CD4-positive, alpha-beta T cell (primary cell): ENCODE measurements at places on chromosomes 5 and 9.

GRCh38 chr9:107368696-107369095 is 85.6 kb downstream of the RAD23B start:
- DNase-seq: no peak

DNA sequence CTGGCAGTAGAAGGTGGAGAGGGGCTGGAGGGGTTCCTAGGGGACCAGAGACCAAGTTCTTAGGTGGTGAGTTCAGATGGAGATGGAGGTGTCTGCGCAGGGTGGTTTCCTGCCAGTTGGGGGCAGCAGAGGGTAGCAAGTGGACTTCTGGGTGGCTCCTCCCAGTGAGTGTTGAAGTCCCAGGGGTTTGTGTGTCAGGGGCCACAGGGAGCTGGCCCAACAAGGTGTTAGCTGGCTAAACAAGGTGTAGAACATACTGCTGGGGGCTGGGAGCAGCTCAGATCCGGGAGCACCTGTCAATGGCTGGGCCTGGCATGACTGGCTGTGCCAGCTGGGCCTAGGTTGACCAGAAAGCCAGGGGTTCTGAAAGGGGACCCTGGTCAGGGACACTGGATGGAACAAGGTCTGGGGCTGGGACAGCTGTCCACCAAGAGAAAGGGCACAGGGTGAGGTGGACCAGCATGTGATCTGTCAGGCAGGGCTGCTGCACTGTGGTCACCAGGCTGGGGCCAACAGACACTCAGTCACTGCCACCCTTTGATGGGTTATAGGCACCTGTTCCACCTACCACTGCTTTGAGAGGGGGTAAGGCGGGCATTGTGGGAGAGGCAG is 35.6 kb downstream of the DAB2IP start:
- peak; percentile 22 for DNase-seq

GRCh38 chr5:167814040-167814439 is 477.4 kb upstream of the WWC1 start:
- no peak for DNase-seq

- no peak for DNase-seq
Measured at GRCh38 chr5:177131352-177132135, 2.0 kb upstream of the NSD1 start.

DNA sequence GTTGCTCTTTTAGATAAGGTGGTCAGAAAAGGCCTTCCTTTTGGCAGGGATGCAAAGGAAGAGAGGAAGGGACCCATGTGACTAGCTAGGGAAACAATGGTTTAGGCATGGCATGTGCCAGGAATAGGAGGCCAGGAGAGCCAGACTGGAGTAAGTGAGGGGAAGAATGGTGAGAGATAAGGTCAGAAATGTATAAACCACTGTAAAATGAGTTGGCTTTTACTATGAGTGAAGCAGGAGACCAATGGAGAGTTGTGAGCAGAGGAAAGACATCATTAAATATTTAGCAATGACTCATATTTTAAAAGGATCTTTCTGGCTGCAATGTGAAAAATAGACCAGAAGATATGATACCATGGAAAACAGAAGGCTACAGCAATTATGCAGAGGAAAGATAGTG is 50.9 kb downstream of the AP3B1 start:
- DNase-seq: no peak

DNA sequence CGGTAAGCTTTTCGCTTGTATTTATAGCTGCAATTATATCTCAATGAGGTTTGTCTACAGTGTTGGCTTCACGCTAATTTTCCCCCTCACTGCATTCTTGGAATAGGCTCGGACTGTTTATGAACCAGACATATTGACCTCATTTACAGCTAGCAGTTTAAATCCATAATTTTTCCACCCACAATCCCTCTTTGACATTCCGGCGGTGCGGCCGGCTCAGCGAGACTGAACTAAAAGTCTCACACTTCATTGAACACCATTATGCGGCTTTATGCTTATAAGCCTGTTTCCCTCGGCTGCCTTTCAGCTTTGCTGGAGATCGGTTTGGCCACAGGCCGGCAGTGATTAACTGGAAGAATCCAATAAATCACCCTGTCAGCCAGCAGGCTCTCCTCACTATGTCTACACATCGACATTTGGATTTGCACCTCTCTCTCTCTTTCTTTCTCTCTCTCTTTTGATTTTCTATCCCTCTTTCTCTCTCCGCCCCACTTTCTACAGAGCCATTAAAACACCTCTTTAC is 315.0 kb upstream of the TLE4 start:
- DNase-seq: no peak

- no peak for DNase-seq
Measured at GRCh38 chr5:123585871-123586270, 73.9 kb downstream of the CSNK1G3 start.

DNA sequence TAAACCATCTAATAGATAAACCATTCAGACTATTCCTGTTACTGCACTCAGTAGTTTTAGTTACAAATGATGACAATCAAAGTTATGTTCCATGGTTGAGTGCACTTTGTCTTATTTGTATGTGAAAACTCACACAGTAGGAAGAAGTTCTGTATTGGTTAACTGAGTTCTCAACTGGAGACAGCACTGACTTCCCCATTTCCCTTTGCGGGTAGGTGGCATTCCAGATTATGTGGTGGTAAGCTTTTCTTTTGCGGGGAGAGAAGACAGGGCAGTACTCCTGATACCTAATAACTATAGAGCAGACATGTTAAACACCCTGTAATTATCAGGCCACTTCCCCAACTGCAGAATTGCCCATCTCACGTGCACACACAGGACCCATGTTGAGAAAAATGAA is 24.4 kb downstream of the TARS1 start:
- no peak for DNase-seq

DNA sequence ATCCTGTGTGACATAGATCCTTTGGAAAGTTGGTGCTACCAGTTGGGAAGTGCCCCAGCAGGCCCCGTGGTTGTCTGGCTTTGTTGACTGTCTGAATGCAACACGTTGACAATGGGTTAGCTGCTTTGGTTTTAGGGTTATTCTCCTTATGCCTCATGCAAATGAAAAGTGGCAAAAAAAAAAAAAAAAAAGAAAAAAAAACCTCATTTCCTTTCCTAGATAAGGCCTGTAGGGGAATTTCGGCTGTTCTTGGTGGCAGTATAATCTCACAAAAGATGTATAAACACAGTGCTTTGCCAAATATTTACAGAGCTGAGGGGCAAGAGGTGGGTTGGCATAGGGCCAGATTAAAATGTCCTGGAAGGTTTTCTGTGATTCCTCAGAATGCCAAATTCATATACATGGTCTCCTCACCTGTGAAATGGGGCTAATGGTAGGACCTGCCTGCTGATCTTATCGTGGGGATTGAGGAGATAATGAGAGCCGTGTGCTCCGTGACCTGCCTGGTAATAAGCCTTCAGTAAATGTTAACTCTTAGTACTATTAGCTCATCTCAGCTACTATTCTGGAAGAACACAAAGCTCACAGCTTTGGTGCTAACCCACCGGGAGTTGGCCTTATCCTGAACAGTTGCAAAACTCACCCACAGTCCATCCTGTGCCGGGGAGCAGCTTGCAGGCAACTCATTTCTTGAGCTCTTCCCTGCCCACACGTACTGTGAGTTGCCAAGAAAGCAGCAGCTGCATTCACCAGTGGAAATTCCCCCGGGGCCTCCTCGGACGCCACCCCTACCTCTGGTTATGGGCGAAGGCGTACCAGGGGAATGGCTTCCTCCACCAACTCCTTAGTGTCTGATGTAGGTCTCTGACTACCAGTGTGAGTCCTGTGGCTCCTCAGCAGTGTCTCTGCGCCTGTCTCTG is 220.3 kb downstream of the NR3C1 start:
- DNase-seq: no peak

DNA sequence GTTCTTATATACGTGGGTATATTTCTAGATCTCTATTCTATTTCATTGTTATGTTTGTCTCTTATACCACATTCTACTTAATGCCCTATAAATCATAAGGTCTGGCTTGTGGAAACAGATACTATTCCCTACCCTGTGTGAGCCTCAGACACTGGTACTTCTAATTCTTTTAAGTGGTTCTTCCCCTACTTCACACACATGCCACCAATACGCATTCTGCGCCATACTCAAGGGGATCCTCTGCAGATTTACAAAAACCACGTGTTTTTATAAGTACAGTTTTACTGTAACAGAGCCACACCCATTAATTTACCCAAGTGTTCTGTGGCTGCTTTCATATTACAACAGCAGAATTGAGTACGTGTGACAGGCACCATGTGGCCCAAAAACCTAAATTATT is 195.6 kb downstream of the SAXO1 start:
- no peak for DNase-seq

- DNase-seq: no peak
Measured at GRCh38 chr9:89177944-89178829, at the start of gene SHC3. SHC3 (minus strand) TSS chr9:89178818; CDS start chr9:89178460, 358 bp downstream.

GRCh38 chr5:10634562-10634961 is 70.7 kb downstream of the ANKRD33B start:
- DNase-seq: no peak

GRCh38 chr5:68991279-68992084 is 102.3 kb upstream of the SLC30A5 start:
- DNase-seq: no peak

DNA sequence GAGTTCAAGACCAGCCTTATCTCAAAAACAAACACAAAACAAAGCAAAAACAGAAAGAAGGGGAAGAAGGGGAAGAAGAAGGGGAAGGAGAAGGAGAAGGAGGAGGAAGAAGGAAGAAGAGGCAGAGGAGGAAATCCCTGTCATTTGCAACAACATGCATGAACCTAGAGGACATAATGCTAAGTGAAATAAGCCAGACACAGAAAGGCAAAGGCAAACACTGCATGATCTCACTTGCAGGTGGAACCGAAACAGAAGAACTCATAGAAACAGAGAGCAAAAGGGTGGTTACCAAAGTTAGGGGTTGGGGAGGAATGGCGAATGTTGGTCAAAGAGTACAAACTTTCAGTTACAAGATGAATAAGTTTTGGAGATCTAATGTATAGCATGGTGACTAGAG is 135.4 kb downstream of the UGCG start:
- DNase-seq: no peak
